ENCODE measurements at places on chromosomes 13 and 19.

DNA sequence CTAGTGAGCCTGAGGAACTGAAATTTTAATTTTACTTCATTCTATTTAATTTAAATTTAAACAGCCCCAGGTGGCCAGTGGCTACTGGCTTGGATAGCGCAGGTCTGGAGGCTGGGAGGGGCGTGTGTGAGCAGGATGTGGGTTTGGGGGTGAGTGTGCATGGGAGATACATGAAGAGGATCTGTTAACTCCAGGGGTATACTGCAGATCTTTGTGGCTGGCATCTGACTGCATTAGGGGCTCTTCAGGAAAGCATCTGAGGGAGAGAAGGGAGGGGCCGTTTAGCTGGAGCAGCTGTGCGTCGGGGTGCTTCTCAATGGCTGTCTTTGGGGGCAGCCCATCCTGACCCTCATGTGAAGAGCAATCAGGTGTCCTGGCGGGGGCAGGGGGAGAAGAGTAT lies 6.8 kb downstream of the SHANK1 start:
- DNase-seq = no peak

DNA sequence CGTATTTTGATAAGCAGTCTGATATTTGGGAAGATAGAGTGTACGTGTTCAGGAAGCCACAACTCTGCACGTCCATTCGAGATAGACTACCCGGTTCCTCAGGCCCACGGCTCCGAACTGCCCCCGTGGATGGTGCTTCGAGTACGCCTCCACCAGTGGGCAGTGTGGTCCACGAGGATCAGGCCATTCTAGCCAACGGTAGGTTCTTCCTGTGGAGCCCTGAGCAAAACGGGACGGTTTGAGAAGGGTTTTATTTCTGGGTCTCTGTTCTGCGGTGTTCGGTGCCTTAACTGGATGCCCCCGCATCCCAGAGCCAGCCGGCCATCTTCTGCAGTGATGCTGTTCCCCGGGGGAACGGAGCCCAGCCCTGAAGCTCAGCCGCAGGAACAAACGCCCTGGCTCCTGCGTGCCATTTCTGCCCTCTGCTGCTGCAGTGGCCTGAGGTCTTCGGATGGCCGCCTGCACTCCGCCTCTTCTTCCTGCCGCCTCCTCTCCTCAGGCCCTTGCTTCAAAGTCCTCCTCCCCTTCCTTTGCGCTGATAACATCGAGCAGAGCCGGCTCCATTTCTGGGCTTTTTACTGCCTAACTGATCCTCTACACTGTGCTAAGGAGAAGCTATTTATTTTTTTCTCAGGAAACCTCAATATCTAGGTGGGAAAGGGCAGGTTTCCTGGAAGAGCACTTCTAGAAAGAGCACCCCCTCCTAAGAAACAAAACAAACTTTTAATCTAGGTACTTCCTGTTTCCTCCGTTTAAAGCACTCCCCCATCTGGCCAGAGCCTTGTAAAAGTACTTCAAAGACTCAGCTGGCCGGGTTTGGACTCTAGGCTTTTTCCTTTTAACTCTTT lies 36.2 kb upstream of the SLC46A3 start:
- no peak for DNase-seq

- DNase-seq = no peak
Measured at GRCh38 chr13:51793570-51794271, 10.2 kb downstream of the DHRS12 start.

- DNase-seq = no peak
Measured at GRCh38 chr13:84481958-84482357, 599.7 kb upstream of the SLITRK1 start.

- DNase-seq = no peak
Measured at GRCh38 chr13:45055902-45056648, 64.2 kb upstream of the GTF2F2 start.

- DNase-seq = no peak
Measured at GRCh38 chr19:45569619-45570421, 14.8 kb downstream of the OPA3 start.

GRCh38 chr13:51283371-51283770 lies 56.1 kb upstream of the SERPINE3 start:
- DNase-seq = no peak

DNA sequence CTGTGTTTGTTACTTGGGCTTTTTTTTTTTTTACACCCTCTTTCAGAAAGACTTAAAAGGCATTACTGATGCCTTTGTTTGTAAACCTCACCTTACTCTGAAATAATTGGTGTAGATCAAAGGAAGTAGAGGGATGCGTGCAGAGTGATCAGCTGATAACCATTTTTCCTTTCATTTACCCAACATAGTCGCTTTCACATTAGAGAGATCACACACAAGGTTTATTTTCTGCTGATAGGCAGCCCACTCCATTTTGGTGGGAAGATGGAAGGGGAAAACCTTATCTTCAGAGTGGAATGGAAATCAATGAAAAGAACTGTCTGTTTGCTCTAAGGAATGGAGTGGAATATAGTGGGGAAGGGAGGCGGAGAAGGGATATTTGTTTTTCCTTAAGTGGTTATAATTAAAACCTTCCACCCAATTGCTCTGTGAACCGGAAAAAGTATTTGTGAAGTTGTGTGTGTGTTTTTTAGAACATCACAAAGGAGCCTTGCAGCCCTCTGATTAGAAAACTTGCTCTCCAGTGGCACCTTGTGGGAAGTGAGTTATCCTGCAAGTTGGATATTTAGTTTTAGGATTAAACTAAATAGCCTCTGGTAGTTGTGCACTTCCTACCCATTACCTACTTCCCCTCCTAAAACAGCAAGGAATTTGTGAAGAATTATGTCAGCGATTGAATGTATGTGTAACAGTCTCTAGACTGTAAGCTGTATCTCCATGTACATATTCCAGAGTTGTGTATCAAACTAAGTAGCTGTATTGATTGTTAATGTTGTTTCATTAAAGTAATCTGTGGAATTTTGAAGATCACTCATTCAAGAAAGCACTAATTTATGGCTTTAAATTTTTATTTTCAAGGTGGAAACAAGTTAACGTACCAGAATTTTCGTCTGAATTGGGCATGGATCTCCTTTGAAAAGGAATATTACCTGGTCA lies 76.8 kb downstream of the FREM2 start:
- no peak for DNase-seq

DNA sequence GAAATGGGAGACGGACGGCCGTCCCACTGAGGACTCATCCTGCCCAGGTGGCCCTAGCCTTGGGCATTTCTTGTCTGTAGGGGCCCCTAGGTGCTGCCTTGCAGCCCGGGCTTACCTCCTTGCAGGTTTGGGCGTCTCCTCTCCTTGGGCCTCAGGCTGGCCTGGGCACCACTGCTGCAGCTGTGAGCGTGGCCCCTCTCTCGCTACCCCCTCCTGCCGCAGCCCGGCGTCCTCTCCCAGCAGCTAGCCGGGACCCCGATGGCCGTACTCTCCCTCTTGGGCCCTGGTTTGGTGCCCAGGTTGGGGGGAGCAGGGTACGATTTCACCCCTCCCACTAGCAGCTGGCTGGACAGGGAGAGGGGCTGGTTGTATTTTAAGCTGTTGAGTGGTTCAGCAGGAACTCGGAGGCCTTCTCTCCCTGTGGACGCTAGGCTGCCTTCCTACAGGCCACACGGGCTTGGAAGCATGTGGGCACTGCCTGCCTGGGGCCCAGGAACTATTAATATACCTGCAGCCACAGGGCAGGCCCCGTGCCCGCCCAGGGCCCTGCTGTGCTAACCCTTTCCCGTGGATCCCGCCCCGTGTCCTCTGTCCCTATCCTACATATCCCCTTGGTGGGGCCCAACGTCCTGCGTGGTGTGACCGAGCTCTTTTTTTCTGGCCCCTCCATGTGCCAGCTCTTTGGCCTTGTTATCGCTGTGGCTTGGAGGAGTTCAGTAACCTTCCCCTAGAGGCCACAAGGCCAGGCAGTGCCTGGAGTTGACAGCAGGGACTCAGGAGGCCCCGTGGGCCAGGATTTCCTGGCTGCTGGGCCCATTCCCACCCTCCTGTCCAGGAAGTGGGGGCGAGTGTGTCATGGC lies 11.7 kb downstream of the NDUFB7 start:
- no peak for DNase-seq

DNA sequence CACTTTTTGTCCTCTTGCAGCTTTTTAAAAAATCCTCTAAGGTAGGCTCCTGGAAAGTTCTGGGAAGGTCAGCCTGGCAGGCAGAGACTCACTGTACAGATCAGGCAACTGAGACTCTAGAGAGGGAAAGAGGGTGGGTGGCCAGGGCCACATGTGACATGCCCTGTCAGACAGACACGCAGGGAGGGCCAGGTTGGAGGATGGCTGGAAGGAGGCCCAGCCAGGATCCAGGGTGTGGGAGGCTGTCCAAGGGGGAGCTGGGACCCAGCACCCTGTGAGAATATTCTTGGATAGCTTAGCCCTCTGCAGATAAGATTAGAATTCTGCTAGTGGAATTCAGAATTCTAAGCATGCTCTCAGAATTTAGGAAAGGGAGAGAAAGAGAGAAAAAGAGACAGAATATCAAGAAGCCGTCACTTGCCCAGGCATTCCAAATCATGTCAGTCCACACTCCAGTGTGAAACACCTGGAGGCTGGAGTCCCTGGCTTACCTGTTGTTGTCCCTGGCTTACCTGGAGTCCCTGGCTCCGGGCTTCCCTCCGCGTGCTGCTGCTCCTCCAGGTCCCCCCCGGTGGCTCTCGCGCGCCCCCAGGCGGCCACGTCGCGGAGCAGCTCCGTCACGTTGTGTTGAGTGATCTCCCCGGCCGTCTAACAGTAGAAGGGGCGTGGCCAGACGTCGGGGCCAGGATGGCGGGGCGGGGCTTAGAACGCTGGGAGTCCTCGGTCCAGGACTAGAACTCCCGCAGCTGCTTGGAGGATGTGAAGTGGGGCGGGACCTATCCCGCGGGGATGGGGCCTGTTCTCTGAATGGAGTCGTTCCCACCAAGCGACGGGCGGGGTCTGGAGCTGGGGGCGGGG lies 2.8 kb upstream of the TNNI3 start:
- peak; percentile 83 for DNase-seq

DNA sequence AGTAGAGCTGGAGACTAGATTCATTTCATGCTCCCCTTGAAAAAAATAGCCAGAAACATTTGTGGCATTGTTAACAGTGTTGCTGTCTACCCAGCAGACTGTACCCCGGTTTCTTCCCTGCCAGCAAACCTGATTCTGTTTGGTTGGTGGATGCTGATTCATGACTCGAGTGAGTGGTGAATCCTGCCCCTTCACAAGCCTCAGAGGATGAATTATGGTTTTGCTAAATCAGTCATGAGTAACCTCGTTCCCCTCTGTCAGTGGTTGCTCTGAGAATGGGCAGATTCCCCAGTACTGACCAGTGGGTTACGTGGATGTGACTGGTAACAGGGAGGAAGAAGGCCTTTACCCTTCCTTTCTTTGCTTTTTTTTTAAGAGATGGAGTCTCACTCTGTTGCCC lies 10.1 kb downstream of the NLRP12 start:
- DNase-seq = no peak

- no peak for DNase-seq
Measured at GRCh38 chr19:35228177-35228930, at the start of gene FAM187B. Gene FAM187B (minus strand): TSS chr19:35228739. CDS start chr19:35228680, 59 bp downstream.

- DNase-seq = no peak
Measured at GRCh38 chr19:19107654-19108053, 30.6 kb downstream of the TMEM161A start.
